ENCODE measurements at places on chromosomes 5 and 9.

DNA sequence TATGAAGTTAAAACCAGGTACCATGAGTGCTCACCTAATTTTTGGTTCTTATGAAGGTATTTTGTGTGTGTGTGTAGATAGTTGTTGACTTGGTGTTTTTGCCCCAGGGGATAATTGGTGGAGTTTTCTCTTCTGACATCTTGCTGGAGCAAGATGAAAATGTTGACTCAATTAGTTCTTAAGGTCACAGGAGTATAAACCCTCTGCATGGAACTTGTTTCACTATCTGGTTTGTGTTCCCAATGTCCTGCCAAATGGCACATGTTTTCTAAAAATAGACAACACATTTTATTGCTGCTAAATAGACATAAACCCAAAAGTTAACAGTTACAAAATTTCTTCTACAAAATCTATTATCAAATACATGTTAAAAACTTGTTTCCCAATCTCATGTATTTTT is 180.9 kb downstream of the FAM170A start:
- no peak for DNase-seq

- DNase-seq, result no peak
These were observed 43.9 kb downstream of the MAP1B start for GRCh38 chr5:72151169-72151568.

- no peak for DNase-seq
These were observed 181.1 kb upstream of the ISL1 start for GRCh38 chr5:51202161-51202560.

DNA sequence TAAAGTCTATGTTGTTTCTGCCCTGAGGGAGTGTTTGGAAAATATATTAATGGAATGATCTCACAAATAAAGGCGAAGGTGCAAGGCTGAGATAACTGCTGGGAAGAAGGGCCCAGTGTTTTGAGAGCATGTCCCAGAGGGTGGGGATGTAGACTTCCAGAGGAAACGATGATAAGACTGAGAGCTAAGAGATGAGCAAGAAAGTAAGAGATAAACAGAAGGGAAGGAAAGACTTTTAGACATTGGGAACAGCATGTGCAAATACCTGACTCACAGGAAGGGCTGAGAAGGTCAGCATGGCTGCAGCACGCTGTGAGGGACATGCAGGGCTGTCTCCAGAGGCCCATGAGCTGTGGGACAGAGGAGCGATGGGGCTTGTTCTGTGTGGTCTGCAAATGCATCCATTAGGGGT is 19.9 kb upstream of the ADRB2 start:
- DNase-seq, result no peak

DNA sequence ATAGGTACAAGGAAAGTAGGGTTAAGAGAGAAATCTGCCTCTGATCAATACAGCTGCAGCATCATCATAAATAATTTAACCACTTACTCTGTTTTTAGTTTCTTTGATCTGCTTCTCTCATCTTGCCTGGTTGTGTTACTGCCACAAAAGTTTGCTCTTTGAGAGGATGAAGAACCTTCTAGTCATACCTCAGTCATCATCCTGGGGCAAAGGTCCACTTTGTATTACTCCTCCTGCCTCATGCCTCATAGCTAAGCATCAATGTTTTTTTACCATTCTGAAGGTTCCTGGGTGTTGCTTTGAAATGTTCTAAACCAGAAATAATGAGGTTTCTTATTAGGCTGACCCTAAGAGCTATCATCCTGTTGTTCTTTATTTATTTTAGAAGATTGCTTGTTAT is 17.1 kb upstream of the TRIM36 start:
- DNase-seq, result no peak

DNA sequence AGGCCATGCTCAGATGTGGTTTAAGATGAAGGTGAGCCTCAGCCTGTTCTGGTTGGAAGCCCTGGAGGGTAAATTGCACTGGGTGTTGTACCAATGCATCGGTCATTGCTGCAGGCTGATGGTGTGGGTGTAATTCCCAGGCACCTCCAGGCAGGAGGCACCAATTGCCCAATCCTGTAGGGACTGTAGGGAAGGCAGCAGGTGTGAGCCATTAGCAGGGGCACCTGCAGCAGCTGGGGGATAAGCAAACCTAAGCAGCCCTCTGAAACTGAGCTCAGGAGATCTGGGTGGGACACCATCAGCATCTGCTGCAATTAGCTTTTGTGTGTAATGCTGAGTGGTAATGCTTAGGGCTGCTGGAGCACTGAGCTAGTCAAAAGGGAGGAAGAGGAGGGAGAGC is 190.1 kb upstream of the TBC1D2 start:
- DNase-seq, result no peak

- no peak for DNase-seq
These were observed 74.9 kb upstream of the LRRTM2 start for GRCh38 chr5:138949988-138950387.
